H4 (cell line): ENCODE measurements at places on chromosomes 11 and 22. TPM values are rescaled to one million over a fixed set of nuclear protein-coding genes. Genes with fewer than 3 reads are reported as not detected.

- no peak for DNase-seq
Observed at GRCh38 chr11:2931420-2931746, 2.2 kb upstream of the PHLDA2 start.

DNA sequence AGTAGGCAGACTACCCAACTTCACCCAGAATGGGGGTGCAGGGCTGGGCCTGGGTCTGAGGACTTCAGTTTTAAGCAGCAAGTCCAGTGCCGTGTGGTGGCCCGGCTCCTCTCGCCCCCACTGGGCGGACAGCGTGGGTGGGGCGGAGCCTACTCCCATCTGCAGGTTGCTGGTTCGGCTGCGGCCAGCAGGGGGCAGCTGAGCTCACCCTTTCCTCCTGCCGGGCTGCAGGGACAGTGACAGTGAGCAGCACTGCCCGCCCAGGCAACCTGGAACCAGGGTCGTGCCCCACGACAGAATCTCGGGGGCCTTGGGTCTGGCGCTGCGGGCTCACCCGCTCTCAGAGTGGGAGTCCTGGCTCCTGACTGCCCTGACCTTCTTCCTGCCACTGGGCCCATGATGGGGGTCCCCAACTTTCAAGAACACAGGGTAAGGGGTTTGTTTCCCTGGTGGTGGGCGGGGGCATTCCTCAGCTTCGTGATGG lies 6.2 kb upstream of the NEAT1 start:
- DNase-seq, result peak; percentile 77

The NEAT1 gene
- total RNA-seq, result 2.9 and 3.4 TPM in 2 replicates

- no peak for DNase-seq
Observed at GRCh38 chr11:126409620-126409985, 54.1 kb downstream of the ST3GAL4 start.

- no peak for DNase-seq
Observed at GRCh38 chr22:30421695-30422480, 3.7 kb upstream of the MTFP1 start.

The NLRP10 gene
- total RNA-seq, result not detected in 2 replicates

DNA sequence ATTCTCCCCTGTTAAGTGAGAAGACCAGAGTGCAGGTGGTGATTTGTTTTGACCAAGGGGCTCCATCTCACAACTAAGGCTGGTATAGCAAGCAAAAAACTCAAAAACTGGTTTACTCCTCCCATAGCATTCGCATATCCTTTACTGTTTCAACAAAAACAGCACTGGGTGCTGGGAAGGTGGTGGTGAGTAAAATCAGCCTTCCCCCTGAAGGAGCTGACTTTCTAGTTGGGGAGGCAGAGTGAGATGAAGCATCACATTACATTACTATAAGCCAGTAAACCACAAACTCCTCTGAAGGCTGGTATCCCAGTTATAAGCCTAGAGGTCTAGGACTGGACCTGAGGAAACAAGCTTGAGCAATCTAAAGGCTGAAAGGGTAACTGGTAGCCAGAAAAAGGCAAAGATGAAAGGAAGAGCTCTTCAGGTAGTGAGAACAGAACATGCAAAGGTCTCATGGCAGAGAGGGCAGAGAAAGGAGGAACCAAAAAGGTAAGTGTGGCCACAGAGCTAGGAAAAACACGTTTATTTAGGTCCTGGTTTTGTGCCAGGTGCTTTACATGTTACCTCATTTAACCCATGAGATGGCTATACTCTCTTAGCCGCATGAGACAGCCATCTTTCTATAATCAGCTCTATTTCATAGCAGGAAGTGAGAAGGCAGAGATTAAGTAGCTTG lies 22.3 kb downstream of the TMEM123 start:
- DNase-seq, result peak; percentile 32

DNA sequence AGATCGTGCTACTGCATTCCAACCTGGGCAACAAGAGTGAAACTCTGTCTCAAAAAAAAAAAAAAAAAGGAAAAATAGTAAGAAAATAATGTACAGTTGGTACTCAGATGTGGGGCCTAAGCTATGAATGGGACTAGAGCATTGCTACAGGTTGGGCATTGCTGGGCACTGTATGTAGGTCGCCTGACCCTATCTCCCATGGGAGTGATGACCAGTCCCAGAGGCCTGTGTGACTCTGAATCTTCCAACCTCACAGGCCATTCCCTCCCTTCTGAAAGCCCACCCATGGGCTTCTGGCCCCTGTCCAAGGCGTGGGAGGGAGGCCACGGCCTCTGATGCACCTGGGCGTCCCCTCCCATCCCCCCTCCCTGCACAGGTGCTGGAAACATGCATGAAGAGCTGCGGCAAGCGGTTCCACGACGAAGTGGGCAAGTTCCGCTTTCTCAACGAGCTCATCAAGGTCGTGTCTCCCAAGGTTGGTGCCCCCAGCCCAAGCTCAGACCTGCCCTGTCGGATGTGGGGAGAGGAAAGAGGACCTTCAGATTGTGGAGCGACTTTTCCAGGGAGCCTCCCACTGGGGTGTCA lies 9.5 kb downstream of the GGA1 start:
- DNase-seq, result no peak

DNA sequence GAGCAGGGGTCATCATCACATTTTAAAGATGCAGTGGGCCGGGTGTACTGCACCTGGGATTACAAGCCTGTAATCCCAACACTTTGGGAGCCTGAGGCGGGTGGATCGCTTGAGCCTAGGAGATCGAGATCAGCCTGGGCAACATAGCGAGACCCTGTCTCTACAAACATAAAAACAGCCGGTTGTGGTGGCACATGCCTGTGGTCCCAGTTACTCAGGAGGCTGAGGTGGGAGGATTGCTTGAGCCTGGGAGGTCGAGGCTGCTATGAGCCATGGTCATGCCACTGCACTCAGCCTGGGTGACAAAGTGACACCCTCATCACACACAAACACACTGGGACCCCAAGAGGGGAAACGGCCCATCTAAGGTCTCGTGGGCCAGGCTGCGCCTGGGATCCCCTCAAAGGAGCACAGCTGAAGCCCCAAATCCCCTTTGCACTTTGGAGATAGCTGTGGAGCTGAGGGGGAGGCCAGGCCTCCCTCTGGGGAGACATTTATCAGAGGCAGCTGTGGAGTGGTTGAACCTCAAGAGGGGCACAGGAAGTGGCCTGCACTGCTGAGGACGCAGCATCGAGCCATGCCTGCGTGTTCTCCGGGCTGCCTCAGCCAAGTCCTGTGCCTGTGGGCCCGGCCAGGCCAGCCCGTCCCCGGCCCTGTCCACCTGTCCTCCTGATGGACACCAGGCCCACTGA lies 27.5 kb downstream of the OSBPL5 start:
- DNase-seq, result no peak

DNA sequence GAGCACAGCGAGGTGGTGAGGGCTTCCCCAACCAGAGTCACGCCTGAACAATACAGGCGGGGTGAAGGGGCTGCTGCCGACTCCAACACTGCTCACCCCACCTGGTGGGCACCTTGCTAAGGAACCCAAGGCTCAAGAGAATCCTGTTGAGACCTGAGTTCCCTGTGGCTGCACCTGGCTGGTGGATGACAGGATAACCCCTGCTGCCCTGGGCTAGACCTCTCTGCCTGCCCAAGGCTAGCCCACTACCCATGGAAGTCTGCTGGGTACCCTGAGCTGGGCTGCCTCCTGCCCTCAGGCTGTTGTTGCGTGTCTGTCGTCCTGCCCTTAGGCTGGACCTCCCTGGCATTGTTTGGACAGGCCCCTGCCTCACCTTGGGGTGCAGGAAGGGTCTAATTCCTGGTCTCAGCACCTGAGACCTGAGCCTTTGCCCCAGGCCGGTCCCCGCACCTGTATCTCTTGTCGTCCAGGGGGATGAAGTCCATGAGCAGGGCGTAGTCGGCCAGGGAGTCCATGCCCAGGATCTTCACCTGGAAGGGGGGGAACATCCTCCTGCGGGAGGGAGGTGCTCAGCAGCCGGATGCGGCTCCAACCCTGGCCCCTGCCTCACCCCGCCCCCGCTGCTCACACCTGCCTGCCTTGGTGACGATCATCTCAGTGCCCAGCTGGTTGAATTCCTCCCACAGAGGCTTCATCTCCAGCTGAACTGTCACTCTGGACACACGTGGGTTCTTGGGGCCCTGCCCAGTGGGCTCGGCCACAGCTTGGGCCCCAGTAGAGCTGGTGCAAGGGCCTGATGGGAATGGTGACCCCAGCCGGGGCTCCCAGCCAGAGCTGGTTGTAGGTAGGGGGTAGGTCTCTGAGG lies 4.9 kb upstream of the NUDT8 start:
- DNase-seq, result no peak
